ENCODE measurements at places on chromosomes 1 and 21.

GRCh38 chr1:90561103-90561783 lies 155.9 kb downstream of the BARHL2 start:
- DNase-seq = no peak

GRCh38 chr1:81446000-81446669 lies 354.6 kb upstream of the ADGRL2 start:
- no peak for DNase-seq

DNA sequence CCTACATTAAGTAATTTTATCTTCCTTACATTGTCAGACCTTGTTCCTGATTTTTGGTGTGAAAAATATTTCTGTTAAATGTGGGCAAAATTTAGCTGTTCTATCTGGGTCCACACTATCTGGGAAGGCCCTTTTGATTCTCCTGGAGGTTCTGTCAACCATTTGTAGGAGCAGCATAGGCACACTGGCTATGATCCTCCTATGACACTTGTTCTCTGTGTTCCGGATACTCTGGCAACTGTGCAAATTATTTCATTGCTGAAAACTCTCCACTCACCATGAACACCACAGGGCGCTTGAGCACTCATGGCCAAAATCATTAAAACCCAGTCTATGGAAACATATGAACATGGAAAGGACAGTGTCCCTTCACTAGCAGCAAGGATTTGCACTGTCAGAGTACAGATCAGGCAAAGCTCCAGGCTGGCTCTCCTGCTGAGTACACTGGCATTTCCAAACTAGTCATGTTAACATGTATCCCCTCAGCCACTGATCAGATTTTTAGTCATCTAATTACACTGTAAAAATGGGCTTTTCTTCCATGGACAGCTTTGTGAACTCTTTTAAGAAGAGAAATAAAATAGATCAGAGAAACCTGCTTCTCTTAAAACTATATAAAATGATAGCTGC lies 43.9 kb upstream of the SGIP1 start:
- DNase-seq = no peak

DNA sequence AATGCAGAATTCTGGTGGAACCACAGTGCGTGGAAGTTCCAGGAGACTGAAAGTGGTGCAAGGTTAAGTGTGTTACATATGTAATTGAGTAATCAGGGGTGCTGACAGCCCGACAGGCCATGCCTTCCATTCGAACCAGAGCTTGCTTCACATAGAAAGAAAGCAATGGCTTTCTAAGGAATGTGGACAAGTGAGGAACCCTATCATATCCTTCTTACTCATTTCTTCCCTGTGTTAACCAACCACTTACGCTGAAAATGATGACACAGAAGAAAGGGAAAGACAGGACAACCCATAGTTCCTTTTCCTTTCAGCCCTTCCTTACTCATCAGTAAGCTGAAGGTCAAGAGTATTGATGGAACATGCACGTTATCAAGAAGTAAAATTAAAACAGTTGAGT lies 48.1 kb upstream of the KCNA3 start:
- DNase-seq = no peak

GRCh38 chr1:110259770-110260169 lies 49.7 kb downstream of the KCNC4 start:
- no peak for DNase-seq

DNA sequence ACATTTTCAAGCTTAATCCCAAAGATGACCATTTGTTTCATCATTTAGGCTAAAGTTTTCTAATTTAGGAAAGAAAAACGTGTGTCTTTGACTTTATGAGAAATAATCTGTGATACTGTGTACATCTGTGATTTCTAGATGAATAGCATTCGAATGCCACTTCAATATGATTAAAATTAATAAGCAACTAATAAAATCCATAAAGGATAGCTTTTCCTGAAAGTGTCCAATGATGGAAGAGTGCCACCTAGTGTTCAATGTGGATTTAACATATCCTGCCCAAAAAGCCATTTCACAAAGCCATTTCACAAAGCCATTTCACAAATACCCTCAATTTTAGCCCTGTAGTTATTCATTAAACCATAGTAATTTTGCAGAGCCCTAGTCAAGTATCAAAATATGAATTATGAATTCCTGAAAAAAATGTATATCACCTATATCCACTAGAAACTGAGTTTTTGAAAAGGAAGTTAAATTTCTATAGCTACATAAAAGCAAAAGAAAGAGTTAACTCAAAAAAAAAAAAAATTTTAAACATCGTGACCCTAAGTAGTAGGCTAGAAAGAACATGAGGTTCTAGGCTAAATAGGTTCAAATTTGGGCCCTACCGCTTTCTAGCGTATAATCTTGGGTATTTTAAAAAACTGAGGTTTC lies 19.1 kb downstream of the NME7 start:
- DNase-seq = no peak

All from stimulated activated CD4-positive, alpha-beta T cell treated with anti-CD3 and anti-CD28 coated beads, TNF-alpha, amount 100 ng/mL, for 48 hours (primary cell).